ENCODE measurements at places on chromosomes 4 and X.
A peak's percentile ranks its signal among the peaks of the same experiment; 100 is the strongest.

DNA sequence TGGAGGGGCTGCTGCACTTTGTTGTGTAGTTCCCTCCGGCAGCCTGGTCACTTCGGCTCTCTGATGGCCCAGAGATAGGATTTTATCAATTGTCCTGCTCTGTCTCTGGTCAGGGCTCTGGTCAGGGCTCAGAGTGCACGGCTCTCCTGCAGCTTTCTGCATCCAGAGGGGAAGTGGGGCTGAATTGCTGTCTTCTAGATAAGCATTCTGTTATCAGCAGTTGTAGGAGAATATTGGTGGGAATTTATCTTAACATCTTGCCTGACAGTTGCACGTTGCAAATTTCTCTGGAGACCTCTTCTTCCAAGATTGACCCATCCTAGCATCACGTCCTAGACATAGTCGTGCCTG is 62.8 kb downstream of the FAM193A start:
- DNase-seq, result no peak

DNA sequence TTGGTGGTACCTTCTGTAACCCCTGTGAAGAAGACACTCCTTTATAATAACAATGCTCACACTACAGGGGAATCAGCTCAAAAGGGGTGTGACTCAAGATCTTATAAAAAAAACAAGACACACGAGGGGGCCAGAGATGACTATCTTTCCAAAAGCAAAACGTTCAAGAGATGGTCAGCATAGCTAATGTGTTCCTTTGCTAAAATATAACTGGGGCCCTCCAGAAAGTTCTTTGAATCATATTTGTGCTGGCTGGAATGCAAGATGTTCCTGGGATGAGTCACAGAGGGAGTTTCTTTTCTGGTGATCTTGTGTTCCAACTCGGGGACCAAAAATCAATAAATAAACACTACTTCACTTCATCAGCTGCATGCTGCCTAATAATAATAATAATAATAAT is 46.5 kb downstream of the RAI2 start:
- no peak for DNase-seq

GRCh38 chr4:87118421-87118820 is 102.0 kb downstream of the KLHL8 start:
- no peak for DNase-seq

- no peak for DNase-seq
These were observed 12.1 kb upstream of the CC2D2A start for GRCh38 chr4:15457406-15458201.

DNA sequence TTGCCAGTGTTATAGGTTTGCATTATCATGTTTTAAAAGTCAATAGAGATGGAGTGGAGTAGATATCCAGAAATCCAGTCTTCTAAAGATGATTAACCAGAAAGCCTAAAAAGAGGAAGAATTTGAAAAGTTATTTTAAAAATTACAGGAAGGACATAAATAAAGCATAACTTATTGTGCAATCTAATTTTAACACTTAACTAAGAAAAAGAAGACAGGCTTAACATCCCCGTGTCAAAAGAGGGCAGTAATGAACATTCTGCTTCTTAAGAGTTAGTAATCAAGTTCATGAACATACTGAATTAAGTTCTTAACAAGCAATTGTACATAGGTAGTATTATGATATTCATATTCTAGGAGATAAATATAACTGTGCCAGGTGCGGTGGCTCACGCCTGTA is 39.3 kb downstream of the ELF2 start:
- no peak for DNase-seq

- no peak for DNase-seq
These were observed 3.8 kb downstream of the ANKRD50 start for GRCh38 chr4:124708517-124709300.

DNA sequence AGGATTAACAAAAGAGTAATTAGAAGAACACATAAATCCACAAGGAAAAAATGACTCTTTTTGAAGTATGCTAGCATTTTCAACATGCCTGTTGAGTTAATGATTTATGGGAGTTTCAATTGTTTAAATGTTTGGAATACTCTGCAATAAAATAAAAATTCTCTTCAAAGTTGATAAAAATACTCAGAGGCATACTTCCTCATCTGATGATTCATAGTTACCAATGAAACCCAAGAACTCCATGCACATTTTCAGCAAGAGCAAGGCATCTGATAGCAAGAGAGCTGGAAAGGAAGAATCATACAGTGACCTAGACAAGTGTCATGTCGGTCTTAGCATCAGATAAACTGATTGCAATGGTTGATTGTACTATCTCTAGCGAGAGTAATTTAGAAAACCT is 443.7 kb upstream of the ATOH1 start:
- no peak for DNase-seq

DNA sequence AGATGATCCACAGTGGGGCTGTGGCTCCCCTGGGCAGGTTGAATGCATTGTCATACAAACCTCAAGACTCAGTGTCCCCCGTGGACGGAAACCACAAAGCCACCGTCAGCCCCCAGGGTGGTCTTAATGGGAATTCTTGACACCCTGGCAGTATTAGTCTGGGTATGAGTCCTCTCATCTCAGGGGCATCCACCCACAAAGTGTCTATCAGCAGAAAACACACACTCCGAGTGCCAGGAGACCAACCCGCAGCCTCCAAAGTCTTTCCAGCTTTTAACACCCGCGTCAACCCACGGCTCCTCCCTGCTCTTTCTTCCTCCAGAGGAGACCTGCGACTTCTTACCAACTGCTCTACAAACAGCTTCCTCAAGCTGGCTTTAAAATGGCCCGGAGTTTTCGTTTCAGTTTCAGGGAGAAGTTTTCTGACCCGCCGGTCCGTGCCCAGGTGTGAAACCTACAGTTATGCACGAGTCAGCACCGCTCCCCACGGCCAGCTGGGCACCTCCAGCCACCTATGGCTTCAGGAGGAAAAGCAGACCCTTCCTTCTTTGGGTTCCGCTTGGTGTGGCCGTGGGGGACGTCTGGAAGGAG is 14.4 kb upstream of the ASMTL start:
- peak; percentile 32 for DNase-seq

DNA sequence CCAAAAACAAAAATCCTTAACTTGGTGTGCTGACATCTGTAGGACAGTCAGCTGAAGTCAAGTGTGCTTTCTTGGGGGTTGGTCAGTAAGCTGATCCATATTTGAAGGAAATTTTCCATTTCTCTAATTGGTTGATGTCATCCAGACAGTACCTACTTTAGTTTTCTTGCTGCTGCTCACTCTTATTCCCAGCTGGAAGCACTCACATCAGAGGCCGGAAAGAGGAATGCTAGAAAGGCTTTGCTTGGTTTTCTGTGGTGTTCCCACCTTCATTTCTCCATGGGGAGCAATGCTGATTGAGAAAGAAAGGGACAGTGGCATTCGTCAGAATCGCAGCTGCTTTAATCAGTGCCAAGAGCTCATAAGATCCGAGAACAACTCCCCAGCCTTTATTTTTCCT is 227.0 kb downstream of the C4orf33 start:
- DNase-seq, result no peak

GRCh38 chr4:7121174-7121573 is 53.3 kb upstream of the GRPEL1 start:
- DNase-seq, result no peak

GRCh38 chrX:139198936-139199335 is 331.6 kb upstream of the F9 start:
- no peak for DNase-seq

DNA sequence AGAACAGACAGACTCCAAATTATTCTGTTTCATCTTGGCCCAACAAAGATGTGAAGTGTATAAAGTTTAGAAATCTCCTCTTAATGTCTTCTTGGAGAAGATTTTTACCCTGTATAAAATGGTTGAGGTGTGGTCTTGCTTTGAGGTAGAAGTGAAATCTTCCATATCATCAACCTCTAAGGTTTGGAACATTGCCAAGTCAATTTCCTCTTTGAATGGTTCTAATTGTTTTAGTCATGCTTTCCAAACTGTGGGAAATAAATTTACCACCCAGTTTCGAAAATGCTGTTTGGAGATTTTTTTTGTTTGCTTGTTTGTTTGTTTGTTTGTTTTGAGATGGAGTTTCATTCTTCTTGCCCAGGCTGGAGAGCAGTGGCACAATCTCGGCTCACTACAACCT is 174.1 kb upstream of the ADAMTS3 start:
- no peak for DNase-seq

GRCh38 chr4:75819121-75819520 is 83.1 kb downstream of the PPEF2 start:
- DNase-seq, result no peak

DNA sequence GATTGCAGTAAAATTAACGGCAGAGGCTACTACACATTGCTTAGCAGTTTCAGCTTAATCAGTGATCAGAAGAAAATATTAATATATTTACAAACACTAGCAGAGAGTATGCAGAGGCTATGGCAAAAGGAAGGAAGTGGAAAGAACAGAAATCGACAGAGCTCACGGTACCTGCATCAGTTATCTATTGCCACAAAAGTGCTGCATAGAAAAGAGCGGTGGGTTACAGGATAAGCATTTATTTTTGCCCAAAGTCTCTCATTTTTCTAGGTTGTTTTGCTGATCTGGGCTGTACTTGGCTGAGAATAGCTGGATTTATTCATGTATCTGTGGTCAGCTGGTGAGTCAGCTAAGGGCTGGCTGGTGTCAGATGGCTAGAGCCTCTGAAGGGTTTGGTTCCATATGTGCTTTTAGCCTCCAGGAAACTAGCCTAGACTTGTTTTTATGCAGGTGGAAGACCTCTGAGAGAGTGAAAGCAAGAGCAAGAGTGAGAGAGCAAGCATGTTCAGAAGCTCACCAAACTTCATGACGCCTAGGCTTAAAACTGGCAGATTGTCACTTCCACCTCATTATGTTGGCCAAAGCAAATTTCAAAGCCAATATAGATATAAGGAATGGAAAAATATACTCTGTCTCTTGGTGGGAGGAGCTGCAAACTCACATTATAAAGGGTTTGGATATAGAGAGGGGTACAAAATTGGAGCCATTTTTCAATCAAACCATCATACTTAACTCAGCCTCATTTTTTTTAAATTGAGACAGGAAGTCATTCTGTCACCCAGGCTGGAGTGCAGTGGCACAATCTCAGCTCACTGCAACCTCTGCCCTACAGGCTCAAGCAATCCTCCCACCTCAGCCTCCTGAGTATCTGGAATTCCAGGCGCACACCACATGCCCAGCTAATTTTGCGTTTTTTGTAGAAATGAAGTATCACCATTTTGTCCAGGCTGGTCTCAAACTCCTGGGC is 153.2 kb upstream of the RPL34 start:
- DNase-seq, result no peak

GRCh38 chr4:163164110-163164509 is 2.6 kb downstream of the NAF1 start:
- DNase-seq, result no peak

DNA sequence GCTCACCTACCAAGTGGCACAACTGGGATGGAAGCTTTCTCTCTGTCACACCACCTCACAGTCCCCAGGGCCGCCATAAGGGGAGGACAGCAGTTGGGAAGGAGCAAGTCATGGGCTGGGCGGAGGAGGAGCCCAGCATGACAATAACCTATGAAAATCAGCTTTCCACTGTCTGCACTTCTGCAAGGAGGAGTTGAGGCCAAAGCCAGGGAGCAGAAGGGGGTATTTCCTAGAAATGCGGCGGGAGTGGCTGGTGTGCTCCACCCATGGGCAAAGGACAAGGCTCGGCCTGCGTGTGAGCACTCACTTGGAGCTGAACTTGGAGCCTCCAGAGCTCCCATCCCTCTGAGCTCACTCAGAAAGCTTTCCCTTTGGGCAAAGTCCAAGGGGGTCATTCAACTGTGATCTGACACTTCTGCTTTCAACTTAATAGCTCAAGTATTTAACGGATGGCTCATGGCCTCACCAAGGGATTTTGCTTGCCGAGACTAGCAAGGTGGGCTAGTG is 18.5 kb downstream of the APLN start:
- DNase-seq, result no peak

DNA sequence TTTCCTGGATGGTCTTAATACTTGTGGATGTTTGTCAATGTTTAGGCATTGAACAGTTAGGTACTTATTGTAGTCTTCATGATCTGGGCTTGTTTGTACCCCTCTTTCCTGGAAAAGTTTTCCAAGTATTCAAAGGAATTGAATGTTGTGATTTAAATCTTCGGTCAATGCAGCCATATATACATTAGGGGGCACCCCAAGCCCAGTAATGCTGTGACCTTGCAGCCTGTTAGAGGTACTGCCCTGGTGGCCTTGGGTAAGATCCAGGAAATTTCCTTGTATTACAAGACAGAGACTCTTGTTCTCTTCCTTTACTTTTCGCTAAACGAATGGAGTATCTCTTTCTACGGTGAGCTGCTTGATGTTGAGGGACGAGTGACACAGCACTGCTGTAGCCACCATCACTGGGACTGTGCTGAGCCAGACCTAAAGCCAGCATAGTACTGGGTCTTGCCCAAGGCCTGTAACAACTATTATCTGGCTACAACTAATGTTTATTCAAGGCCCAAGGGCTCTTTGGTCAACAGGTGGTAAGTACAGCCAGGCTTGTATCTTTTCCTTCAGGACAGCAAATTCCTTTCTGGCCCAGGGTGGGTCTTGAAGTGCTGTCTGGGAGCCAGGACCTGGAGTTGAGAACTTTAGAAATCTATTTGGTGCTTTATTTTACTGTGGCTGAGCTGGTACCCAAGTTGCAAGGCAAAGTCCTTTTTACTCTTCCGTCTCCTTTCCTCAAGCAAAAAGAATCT is 118.3 kb upstream of the ATOH1 start:
- DNase-seq, result no peak

DNA sequence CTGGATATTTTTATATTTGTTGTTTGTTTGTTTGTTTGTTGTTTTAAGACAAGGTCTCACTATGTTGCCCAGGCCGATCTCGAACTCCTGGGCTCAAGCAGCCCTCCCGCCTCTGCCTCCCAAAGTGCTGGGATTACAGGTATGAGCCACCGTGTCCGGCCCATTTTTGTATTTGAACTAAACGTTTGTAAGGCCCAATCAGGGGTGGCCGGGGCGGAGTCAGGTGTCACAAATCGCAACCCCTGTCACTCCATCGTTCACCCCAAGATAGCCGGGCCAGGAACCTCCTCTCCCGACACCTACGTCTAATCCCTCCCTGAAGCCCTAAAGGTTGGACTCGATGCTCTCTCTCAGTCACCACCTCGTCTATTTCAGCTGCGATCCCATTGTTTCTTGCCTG is 722 bp upstream of the EFHC2 start:
- no peak for DNase-seq

- DNase-seq, result no peak
These were observed 154.0 kb upstream of the RASGEF1B start for GRCh38 chr4:81625422-81626417.

GRCh38 chr4:37415845-37416369 is 171.4 kb downstream of the NWD2 start:
- DNase-seq, result no peak

DNA sequence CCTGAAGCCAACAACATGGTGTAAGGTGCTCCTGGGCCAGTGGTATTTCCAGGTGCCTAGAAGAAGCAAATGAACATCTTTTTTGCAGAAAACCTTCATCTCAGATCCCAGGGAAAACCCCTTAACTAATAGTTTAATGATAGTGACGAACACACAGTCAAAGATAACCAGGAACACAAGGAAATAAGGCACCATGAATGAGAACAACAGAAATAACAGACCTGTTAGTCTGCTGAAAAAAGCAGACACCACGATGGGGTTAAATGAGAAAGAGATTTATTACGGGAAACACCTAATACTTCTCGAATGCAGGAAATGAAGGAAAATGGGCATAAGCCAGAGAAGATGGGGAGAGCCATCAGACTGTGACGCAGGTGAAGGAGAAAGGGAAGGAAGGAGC is 30.6 kb upstream of the WWC2 start:
- DNase-seq, result no peak

- DNase-seq, result no peak
These were observed 80.4 kb upstream of the GPC4 start for GRCh38 chrX:133495464-133496391.

GRCh38 chrX:77436682-77437081 is 10.5 kb upstream of the FGF16 start:
- DNase-seq, result no peak

All from NK-92 treated with Interleukin-12 subunit alpha and Interleukin-12 subunit beta, amount 100 ng/mL, for 24 hours (cell line).